ENCODE measurements at places on chromosomes 16 and 17.

DNA sequence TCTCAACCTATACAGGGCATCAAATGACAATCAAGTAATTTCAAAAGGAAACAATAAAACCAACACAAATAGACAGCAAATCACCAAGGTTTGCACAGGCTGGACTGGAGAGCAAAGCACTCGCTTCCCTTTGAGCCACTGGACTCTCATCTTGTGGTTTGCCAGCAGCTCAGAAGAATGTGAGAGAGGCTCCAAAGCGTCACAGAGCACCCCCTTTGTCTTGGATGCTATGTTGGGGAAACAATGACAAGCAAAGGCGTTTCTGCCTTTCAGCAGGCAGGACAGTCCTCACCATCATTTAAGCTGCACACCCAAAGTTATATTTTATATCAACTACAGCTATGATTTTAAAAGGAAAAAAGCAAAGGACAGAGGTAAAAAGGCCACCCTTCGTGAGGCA is 13.2 kb downstream of the SLC6A4 start:
- no peak for DNase-seq

DNA sequence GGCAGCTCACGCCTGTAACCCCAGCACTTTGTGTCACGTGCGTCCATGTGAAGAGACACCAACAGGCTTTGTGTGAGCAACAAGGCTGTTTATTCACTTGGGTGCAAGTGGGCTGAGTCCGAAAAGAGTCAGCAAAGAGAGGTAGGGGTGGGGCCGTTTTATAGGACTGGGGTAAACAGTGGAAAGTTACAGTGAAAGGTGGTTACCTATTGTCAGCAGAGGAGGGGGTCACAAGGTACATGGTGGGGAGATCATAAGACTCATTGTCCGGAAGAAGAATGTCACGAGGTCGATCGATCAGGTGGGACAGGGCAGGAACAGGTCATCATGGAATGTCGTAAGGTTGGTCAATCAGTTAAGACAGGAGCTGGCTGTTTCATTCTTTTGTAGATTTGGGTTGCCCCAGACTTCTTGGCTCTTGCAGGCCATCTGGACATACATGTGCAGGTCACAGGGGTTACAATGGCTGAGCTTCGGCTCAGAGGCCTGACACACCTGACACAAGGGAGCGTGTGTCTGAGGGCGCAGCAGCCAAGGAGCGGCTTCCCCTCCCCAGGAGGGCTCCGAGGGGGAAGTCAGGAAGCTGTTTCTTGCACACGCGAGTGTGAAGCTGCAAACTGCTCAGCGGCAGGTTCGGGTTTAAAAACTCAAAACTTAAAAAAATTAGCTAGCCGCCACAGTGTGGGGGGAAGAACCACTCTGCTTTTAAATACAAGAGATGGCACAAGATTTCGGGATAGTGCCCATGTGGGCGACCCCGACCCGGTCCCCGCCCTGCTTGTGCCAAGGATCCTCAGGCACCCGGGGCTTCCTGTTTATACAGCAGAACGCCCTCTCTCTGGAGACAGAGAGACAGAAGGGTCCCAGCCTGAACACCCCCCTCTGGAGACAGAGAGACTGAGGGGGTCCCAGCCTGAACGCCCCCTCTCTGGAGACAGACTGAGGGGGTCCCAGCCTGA is 12.4 kb upstream of the TEX19 start:
- DNase-seq = no peak

- no peak for DNase-seq
These were observed 5.5 kb downstream of the CBFB start for GRCh38 chr16:67034487-67034886.

DNA sequence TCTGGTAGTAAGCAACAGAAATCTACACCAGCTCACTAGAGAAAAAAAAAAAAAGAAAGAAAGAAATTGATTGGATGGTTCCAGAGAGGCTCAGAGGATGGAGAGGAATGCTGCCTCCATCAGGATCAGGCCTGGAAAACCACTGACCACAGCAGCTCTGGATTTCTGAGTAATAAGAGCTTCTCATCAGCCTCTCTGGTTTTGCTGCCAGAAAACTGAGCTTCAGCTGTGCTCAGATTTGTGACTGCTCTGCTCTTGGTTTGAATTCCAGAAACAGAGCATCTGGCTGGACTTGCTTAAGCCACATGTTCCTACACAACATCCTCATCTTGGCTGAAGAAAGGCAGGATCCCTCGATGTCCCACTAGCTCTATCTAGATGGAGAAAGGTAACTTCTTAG is 25.9 kb downstream of the IRX6 start:
- no peak for DNase-seq

GRCh38 chr16:3876695-3877094 is 3.8 kb downstream of the CREBBP start:
- no peak for DNase-seq

DNA sequence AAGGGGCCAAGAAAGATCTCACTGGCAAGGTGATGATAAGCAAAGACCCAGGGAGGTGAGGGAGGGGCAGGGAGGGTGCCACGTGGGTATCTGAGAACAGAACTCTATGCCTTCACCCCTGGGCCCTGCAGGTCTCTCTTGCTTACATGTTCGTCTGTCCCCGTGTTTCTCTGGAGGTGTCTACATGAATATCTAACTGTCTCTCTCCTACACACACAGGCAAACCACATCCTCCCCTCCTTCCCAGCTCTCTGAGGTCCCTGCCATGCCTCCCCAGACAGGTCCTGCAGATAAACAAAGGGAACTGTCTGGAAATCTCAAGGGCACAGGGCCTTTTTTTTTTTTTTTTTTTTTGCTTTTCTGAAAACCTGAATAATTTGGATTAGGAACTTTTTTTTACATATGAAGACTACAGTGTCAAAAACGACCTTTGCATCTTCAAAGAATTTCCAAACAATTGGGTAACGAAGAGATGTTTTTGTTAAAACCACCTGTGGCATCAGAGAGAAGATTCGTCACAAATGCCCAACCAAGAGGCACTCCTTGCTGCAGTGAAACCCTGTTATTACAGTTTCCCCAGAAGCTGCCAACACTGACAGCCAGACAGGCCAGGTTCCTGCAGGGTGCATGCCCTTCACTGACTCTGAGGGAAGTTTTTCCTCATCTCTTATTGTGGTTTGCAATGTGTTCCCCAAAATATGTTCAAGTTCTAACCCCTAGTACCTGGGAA is 17.8 kb downstream of the PLLP start:
- DNase-seq = no peak

- DNase-seq = no peak
These were observed 29.8 kb upstream of the SPPL2C start for GRCh38 chr17:45814622-45815606.

DNA sequence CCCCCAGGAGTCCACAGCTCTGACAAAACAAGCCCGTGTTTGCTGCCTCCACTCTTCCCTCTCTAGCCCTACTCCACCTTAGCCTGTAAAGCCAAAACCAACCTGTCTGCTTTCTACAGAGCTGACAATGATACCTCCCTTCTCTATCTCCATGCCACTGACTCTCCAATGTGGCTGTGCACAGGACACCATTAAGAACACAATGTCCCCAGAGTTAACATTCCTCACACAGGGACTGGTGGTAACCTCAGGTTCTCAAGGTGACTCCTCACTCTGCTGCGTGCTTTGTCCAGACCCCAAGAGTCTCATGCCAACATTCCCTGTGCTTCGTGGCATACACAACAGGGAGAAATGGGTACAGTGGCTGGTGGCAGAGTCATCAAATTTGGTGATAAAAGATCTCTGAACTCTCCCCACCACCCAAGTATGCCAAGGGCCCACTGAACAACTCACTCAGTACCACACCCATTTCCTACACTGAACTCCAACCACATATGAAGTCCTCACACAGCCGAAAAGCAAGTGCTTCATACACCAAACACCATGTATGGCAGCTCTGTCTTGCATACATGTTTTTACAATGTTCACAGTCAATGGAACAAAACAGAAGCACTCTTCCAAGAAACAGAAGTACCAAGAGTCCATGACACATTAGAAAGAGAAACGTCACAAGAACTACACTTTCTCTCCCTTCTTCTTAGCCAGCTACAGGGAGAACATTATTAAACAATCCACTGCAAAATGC is 21.1 kb downstream of the CSNK2A2 start:
- no peak for DNase-seq

Measured in NCI-H524 treated with DMSO at 0.1 percent for 48 hours (cell line).